ENCODE measurements at places on chromosomes 3 and 15.

DNA sequence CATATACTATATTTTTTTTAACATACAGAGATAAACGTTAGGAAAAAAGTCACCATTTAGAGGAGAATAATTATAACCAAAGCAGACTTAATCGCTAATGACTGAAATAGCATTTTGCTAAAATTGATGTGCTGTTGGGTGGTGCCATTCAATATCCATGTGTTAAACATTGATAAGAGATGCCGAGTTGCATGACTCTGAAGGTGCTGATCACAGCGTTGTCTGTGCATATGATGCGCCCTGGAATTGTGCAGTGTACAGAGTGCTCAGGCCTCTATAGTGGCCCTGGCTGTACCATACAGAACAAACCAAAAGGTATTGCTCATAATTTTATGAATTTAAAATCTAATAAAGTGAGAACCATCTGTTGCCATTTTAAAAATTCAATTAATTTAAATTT, 168.3 kb downstream of the MEIS2 start:
- no peak for DNase-seq

DNA sequence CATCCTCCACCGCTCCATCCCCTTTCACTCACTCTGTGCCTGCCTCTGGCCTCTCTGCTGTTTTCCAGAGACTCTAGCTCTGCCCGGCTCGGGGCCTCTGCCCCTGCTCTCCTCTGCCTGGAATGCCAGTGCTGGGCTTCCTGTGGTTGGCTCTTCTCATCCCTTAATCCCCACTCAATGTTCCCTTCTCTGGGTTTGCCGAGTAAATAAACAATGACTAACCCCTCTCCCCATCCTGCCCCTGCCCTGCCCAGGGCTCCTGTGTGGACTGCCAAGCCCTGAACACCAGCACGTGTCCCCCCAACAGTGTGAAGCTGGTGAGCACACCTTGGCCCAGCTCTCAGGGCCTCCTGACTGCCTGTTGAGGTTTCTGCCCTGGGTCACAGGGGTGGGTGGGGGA, 12.2 kb downstream of the STAB1 start:
- no peak for DNase-seq

GRCh38 chr15:61318802-61319525, 89.9 kb upstream of the RORA start:
- no peak for DNase-seq

- DNase-seq, result no peak
Observed at GRCh38 chr15:101183226-101183930, 68.5 kb downstream of the CHSY1 start.

DNA sequence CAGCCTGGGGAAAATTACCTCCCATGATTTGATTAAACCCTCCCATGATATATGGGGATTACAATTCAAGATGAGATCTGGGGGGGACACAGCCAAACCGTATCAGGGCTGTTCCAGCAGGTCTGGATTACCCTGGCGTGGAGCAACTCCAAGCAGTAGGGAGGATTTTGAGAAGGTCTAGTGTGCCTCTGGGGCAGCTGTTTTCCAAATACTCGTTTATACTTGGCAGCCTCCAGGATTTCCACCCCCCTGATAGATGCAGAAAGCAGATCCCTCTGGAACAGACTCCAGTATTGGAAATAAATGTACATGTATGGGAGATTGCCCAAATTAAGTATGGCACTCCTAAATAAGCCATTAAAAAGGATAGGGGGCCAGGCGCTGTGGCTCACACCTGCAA, 7.7 kb upstream of the IRAK2 start:
- DNase-seq, result no peak

DNA sequence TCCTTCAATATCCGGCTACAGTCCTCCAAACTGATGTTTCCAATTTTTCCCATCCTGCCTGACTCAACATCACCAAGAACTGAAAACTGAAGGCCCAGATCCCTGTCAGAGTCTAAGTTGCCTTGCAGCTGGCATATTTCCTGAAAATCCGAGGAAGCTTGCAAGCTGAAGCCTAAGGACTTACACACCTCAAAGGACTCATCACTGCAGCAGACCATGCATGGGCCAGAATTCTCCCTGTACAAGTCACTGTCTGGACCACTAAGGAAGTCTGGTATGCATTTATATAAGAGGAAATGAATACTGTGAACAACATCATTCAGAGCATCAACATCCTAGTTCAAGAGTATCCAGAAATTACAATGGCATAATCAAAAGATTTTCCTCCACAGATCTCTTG, 548.8 kb upstream of the MDFIC2 start:
- DNase-seq, result no peak

DNA sequence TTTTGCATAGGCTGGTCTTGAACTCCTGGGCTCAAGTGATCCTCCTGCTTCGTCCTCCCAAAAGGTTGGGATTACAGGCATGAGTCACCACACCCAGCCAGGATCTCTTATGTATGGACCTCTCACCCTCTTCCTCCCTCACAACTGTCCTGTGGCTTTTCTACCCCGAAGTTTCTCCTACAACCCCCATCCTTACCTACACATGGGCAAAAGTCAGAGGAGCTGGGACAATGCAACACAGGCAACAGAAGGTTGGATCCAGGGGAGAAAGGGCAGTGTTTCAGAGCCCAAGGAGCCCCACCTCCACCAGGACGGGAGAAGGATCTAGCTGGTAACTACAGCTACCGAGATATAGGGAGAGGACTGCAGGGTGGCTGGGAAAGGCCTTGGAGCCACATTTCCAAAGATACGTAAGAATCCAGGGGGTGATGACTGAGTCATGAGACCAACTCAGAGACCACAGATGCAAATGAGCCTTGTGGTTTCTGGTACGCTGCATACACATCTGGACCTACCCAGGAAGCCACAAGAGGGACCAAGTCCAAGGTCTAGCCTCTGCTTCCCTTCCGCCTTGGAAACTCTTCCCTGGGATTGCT, 13.6 kb downstream of the IGDCC4 start:
- peak; percentile 51 for DNase-seq

- DNase-seq, result no peak
Observed at GRCh38 chr3:59759298-59760031, 709.6 kb upstream of the CFAP20DC start.

DNA sequence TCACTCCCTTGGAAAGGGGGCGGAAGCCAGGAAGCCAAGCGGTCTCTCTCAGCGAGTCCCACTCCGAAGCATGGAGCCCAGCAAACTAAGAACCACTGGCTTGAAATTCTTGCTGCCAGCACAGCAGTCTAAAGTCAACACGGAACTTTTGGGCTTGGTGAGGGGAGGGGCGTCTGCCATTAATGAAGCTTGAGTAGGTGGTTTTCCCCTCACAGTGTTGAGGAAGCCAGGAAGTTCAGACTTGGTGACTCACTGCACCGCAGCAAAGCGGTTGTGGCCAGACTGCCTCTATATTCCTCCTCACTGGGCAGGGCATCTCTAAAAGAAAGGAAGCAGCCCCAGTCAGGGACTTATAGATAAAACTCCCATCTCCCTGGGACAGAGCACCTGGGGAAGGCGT, 665.4 kb upstream of the CBLB start:
- DNase-seq, result no peak

DNA sequence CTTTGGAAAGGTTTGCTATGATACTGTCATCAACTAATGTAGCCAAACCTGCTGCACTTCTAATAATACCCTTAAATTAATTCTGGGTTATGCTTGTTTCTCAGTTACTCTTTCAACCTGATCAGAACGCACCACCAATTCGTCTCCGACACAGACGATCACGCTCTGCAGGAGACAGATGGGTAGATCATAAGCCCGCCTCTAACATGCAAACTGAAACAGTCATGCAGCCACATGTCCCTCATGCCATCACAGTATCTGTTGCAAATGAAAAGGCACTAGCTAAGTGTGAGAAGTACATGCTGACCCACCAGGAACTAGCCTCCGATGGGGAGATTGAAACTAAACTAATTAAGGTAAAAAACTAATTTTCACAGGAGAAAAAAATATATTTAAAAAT, 7.9 kb upstream of the RPLP1 start:
- DNase-seq, result no peak

GRCh38 chr3:45654397-45654944, 34.7 kb upstream of the SACM1L start:
- no peak for DNase-seq

DNA sequence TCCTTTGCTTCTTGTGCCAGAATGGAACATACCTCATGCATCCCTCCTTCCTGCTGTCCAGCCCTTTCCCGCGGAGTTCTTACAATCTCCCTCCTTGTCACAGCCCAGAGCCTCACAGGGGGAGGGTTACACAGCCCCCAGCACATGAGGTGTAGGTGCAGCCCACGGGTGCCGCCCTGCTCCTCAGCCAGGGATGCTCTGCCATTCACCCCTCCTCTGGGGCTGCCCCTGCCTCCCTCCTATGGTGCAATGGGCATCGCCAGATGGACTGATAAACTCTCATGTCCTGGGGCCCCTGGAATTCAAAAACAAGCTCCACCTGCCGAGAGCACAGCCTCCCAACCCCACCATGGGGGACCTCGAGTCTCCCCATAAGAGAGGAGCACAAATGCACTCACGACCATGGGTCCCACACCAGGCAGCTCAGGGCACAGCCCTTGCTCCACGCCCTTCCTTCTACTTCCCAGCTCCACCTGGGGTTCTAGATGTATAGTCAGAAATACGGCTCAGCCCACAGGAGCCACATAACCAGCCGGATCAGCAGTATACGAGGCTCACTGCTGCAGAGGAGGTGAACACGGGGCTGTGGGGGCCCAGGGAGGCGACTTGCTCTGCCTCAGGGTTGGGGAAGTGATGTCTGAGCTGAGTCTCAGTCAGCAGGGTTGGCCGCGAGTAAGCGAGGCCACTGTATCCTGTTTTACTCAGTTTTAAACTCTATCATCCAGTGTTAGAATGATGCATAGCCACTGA, 269.7 kb upstream of the LYSMD4 start:
- DNase-seq, result no peak

- no peak for DNase-seq
Observed at GRCh38 chr3:14652-15051, 181.9 kb upstream of the CHL1 start.

GRCh38 chr3:126553284-126554084, 5.2 kb downstream of the C3orf22 start:
- DNase-seq, result no peak

DNA sequence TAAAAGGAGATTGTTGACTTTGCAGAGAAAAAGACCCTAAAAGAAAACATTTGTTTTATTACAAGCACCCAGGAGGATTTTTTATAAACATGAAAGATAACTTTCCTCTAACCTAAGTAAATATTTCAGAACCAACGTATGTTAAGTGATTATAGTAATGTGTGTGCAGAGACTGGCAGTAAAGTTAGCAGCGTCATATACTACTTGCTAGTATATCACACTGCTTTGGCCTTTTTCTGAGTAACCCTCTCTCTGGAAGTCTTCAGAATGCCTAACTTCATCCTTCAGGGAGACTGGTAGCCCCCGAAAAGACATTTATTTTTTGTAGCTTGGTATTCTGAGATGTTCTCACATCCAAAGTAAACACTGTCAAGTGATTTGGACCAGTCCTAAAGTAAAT, 17.9 kb downstream of the UBE2E1 start:
- DNase-seq, result no peak

DNA sequence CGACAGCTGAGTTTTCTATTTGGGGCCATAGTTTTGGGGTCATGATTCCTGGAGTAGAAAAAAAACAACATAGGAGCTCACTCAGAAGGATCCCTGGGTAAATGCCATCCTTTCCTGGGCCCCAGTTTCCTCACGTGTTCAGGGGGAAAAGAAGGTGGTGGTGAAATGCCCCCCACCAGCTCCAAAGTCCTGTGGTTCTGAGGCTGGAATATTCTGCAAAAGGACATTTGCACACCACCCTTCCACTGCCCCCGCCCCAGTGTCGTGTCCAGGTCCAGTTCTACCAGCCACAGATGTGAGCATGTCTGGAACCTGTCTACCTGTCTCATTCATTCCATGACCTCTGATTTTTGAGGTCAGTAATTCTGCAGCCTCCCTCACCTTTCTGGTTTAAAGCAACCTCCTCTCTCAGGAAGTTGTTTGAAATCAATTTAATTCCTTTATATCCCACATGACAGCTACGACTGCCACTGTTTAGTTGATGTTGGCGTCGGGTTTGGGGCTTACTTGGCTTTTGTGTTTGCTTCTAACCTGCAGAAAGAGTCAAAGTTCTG, 82.1 kb downstream of the SMAD3 start:
- DNase-seq, result no peak

- peak; percentile 44 for DNase-seq
Observed at GRCh38 chr3:56321892-56322291, 146.4 kb downstream of the ERC2 start.

- no peak for DNase-seq
Observed at GRCh38 chr3:29745232-29745870, 464.5 kb downstream of the RBMS3 start.

DNA sequence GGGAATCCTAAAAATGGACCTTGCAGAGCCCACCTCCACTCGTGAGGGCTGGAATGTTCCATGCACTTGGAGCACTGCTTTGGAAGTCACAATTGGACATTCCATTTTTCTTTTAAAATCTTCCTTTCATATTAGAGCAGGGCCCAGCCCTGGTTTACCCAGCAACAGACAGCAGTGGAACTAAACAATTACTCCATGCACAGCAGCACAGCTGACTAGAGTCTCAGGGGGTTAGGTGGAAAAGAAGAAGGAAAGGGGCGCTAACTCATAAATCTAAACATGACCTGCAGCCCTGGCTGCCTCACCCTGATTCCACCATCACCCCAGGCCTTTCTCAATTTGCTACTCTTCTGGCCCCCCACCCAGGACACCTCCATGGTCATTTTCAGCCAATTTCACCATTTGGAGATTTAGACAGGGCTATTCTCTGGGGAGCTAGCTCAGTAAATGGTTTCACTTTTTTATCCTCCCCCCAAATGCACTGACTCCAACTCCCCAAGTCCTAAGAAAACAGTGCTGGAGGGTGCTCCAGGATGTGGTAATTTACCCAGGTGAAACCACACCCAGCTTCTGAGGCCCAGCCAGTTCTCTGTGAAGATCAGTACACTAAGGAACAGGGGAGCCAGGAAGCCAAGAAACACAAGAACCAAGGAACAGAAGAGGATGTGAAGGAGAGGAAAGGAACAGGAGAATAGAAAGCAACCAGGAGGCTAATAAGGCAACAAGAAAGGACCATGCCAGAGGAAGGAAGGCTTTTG, 1.6 kb upstream of the LRRC31 start:
- DNase-seq, result no peak

DNA sequence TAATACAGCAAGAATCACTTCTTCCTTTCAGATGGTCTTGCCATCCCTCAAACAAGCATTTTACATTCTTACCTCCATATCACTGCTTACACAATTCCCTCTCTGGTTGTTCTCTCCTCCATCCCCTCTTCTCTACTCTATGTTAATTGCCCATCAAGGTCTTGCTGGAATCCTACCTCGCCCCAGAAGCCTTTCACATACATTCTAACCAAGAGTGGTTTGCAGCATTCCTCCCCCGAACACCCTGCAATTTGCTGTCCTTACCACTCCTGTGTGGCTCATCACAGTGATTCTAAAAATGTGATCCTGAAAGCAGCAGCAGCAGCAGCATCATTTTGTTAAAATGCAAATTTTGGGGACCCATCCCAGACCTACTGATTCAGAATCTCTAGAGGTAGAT, 30.6 kb downstream of the TNIK start:
- DNase-seq, result no peak

- DNase-seq, result no peak
Observed at GRCh38 chr3:158649791-158650190, 5.5 kb downstream of the GFM1 start.
